ENCODE measurements at places on chromosomes 2 and 18. TPM values are rescaled to one million over a fixed set of nuclear protein-coding genes. Genes with fewer than 3 reads are reported as not detected.

GRCh38 chr2:26011990-26012856 lies 21.7 kb upstream of the RAB10 start:
- peak; percentile 52 for DNase-seq

- no peak for DNase-seq
These were observed 18.0 kb downstream of the GPR35 start for GRCh38 chr2:240643093-240643810.

- DNase-seq = no peak
These were observed 116.3 kb downstream of the ACAA2 start for GRCh38 chr18:49697049-49697448.

- DNase-seq = no peak
These were observed 247.8 kb upstream of the HDAC4 start for GRCh38 chr2:239648607-239649006.

DNA sequence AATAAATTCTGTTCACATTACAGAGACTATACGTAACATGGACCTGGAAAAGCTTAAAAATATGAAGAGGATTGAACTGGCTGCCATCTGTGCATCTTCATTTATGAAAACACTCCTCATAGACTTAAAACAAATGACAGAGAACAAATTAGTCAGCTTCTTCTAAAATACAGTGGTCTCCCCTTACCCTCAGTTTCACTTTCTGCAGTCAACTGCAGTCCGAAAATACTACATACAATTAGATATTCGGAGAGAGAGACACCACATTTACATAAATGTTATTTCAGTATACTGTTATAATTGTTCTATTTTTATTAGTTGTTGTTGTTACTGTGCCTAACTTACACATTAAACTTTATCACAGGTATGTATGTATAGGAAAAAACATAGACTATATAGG lies 6.5 kb downstream of the RNF103 start:
- DNase-seq = no peak

- DNase-seq = peak; percentile 37
These were observed 109.5 kb downstream of the MAP2 start for GRCh38 chr2:209533391-209533790.

DNA sequence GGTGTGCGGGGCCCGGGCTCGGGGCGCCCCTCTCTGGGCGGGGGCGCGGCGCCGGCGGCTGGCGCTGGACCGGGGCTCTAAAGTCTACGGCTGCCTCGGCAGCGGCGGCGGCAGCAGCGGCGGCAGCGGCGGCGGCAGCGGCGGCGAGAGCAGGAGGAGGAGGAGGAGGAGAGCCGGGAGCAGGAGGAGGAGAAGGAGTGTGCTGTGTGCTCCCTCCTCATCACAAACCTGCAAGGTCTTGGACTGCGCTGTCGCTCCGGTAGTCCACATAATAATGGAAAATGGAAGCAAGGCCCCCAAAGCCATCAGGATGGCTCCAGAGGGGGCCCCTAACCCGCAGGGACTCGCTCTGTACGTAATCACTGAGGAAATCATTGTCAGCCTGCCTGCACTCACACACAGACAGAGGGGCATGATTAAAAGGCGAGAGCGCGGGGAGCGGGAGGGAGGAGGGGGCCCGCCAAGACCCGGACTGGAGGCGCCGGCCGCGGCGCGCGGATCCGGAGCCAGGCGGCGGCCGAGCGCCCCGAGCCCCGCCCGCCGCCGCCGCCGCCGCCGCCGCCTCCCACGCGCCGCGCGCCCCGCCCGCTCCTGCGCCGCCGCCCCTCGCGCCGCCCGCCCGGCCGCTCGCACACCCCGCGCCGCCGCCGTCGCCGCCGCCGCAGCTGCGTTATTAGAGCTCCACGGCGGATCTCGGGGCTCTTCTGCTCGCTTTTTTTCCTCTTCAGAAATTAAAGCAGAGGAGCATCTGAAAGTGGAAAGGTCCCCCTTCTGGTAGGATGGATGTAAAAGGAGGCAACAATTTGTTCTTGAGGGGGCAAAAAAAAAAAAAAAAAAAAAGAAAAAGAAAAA lies at the start of gene ZNF521:
Gene ZNF521, minus strand, starts transcription at position 390 of the 852 bp plus-strand sequence. CDS start 1,220 bp downstream, outside the sequence.
- DNase-seq = peak; percentile 87

KCNJ13 gene
- not detected for total RNA-seq

Data from fibroblast of the aortic adventitia (primary cell).